ENCODE measurements at places on chromosomes 6 and 20.

DNA sequence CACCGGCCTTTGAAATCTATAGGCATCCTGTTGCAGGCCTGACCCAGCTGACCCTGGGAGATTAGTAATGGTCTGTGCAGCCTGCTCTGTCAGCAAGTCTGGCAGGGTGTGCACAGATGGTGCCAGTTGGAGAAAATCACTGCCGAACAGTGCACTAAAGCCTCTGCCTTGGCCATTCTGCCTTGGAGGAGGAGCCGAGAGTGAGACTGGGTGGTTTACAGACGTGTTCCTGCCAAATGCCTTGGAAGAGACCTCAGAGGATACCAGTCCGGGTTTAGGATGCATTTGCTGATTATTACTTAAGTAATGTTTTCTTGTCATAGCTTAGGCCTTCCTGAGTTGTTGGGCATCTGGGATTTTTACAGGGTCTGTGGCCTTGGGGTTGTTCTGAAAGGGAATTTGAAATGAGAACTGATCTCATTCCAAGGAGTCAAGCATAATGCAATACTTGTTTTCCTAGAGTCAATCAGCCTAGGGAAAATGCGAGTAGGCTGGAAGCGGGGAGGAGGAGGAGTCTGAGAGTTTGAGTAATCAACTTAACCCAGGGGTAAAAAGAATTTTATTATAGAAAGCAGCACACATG is 292.1 kb downstream of the SOX4 start:
- DNase-seq, result peak; percentile 97

DNA sequence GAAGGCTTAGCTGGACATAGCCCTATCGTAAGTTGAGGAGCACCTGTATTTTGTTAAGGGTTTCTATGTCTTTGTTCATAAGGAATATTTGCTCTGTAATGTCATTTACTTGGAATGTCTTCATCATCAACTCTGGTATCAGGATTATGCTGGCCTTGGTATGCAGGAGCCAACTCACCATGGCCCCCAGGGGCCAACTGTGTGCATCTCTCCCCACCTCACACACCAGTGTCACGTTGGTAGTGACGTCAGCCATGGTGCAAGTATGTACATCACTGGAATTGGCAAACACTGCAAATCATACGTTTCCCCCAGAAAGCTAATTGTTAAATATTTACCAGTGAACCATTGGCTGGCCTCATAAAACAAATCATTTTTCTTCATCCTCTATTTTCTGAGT is 70.8 kb downstream of the YTHDF1 start:
- no peak for DNase-seq

GRCh38 chr6:82441047-82441855 is 77.6 kb downstream of the TPBG start:
- DNase-seq, result peak; percentile 26

- peak; percentile 56 for DNase-seq
These were observed 1.9 kb upstream of the SFT2D1 start for GRCh38 chr6:166344240-166344639.

DNA sequence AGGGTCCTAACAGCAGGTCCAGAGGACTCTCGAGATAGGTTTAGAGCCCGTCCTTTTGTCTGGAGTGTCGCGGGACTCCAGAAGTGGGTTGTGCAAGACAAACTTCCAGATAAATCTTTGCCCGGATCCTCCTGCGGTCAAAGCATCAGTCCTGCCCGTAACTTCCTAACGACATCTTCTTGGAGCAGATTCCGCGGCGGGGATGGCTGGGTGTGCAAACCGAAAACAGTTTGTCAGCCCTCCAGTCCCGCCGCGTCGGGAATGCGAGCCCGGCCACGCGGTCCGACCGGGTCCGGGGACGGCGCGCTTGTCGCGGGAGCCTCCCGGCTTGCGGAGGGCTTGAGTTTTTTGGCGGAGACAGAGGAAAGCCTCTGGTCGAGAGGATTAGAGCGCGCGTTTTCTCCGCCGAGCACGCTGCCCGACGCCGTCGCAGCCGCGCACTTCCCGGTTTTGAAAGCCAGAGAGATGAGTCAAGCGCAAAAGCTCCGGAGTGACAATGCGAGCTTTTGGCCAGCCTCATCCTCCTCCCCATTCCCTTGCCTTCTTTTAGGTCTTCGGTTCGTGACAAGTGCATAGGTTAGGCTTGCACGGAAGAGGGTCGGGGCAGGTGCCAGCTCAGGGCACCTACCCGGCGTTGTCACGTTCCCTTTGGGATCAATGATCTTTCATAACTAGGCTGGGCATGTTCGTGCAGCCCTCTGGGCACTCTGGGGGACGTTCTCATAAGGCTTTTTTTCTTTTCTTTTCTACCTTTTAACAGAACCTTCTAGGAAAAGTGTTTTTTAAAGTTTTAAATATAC is 91.3 kb upstream of the PRDM1 start:
- DNase-seq, result peak; percentile 80

DNA sequence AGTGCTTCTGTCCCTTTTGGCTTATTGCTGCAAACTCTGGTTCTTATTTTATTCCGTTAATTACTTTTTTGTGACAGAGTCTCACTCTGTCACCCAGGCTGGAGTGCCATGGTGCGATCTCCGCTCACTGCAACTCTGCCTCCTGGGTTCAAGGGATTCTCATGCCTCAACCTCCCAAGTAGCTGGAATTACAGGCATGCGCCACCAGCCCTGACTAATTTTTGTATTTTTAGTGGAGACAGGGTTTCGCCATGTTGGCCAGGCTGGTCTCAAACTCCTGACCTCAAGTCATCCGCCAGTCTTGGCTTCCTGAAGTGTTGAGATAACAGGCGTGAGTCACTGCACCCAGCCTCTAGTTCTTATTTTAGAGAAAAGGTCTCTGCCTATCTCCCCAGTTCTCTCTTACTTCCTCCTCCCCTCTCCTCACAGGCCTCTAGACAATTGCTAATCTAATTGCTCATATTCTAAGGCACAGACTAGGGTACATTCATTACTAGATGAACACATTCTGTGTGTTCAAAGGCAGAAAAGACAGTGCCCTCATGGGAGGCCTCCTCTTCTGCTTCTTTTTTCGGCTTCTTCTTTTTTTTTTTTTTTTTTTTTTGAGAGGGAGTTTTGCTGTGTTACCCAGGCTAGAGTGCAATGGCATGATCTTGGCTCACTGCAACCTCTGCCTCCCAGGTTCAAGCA is 27.0 kb downstream of the EDEM2 start:
- DNase-seq, result peak; percentile 46

DNA sequence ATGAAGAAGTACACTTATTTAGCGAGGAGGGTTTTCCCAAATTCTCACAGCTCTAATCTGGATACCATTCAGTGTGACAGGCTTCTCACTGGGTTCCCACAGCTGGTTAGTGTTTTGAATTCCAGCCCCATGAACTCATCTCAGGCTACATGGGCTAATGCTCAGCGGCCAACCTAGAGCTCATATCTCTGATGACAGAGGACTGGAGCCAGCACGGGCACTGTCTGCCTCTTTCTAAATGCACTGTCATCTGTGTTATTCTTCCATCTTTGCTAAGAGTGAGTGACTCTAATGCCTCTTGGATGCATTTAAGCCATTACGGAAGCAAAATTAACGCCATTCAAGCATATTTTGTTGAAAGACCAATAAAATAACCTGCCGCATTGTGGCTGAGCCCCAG is 308.9 kb upstream of the JAG1 start:
- DNase-seq, result peak; percentile 84

GRCh38 chr20:38291966-38292365 is 12.0 kb upstream of the BPI start:
- no peak for DNase-seq

DNA sequence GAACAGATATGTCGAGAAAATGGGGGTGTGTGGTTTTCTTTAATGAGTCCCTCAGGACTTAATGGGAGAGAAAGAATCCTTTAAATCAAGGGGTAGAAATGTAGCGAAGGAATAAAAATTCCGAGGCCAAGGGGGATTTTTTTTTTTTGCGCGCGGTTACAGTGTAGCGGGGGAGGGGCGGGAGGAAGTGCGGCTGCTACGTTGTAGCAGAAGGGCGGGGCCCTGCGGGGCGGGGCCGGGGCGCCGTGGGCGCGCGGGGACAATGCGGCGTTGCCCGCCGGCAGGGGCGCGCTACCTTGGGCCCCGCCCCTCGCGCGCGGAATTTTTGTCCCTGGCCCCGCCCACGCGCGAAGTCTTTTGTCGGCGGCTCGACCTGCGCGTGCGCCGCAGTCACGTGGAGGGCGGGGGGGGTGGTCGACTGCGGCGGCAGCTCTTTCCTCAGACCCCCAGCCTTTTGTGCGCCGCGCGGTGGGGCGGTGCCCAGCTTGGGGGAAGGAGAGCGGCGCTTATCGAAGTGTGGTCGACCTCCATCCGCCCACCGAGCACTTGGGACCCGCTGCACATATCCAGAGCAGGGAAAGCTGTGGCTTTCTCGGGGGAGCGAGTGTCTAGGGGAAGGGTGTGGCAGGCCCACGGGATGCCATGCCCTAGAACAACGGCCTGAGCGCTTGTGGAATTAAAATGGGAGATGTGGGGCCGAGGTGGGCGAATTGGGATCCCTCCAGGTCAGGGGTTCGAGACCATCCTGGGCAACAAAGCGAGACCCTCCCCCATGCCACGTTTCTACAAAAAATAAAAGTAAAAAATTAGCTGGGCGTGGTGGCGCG is 1.3 kb downstream of the TUBB start:
- peak; percentile 91 for DNase-seq

DNA sequence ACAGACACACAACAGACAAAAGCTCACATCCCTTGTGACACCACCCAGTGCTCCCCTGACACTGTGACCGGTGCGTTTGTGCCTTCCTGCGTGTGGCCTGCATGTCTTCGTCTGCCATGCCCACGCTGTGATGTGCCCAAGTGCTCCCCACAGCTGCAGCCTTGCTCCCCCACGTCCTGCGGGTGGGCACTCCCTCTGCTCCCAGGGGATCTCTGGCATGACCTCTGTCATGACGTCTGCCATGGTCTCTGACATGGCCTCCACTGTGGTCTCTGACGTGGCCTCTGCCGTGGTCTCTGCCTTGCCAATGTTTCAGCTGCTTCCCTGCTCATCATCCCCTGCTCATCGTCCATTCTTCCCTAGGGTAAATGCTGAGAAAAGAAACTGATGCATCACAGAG is 200.9 kb downstream of the DLL1 start:
- DNase-seq, result no peak
